Large intestine (tissue), 12 donors: ENCODE measurements at places on chromosomes 5 and 9. TPM values are rescaled to one million over a fixed set of nuclear protein-coding genes. Genes with fewer than 3 reads are reported as not detected.

PTGES gene
- polyA plus RNA-seq = 4.9 TPM

DNA sequence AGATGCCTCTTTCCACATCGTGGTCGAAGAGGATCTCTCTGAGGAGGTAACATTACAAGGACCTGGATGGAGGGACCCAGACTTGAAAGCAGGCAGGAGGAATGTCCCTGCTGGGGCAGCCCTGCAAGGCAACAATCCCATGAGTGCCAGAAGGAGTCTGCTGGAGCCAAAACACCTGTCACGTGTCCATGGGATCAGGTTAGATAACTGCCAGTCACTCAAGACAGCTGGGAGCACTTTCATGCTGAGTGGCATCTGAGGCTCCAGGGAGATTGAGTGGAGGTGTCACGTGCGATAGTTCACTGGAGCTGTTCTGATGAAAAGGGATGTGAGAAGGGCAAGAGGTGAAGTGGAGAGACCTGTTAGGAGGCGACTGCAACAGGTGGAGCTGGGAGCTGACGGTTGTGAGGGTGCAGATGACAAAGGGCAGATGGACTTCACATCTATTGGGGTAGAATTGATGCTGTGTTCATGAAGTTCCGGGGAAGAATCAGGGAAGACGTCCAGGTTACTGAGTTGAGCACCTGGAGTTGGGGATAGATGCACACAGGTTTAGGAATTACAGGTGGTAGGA, 68.4 kb downstream of the ICE1 start:
- DNase-seq = no peak

DNA sequence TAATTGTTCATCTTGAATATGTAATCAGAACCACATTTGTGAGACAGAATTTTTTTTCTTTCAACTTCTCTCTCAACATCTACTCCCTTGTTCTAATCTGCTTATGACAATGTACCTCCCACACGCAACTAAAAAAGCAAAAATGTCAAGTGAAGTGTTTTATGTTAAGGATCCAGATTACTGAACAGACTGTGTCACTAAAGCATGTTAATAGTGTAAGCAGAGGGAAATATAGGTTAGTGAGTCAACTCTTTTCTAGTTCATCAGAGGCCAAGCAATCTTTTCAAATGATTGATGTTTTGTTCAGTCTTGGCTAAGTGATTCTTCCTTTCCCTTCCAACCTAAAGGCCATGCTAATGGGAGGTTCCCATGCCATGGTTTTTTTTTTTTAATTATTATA, 34.7 kb upstream of the IDNK start:
- DNase-seq = no peak

GRCh38 chr5:26416911-26417310, 621.5 kb downstream of the CDH9 start:
- DNase-seq = no peak

DNA sequence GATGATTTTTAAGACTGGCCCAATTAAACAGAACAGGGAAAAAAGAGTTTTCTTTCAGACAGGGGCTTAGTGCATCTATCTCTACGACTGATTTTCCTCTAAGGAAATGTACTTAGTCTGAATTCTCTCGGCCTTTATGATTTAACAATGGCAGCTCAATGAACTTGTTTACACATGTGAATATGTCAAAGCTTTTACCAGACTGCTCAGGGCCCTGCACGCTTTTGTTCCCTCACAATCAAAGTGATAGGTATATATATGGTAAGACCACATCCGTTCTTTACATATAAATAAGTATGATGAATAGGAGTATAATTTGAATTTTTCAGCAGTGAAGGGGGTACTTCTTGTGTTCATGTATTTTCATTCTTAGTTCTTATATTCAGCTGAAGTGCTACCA, 27.6 kb downstream of the LEAP2 start:
- no peak for DNase-seq
